Stimulated activated CD4-positive, alpha-beta T cell treated with anti-CD3 and anti-CD28 coated beads, Interleukin-1b, Interleukin-23, amount 100 ng/mL, for 1 hour (primary cell): ENCODE measurements at places on chromosomes 12 and 14.

DNA sequence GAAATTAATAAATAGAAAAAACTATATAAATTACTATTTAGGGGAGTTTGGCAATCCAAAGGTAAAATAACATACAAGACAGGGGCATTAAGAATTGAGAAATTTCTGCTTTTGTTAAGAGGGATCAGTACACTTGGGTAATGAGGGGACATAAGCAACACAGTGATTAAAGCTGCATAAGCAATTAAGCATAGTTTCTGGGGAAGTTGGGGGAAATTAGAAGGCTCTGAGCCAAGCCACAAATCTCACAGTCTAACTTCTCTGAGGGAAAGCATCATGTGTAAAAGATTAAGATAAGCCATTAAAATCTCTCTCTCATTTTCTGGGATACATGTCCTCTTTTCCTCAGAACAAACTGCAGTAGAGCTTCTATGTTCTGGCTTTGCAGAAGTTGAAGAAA is 533.9 kb upstream of the LRFN5 start:
- no peak for DNase-seq

DNA sequence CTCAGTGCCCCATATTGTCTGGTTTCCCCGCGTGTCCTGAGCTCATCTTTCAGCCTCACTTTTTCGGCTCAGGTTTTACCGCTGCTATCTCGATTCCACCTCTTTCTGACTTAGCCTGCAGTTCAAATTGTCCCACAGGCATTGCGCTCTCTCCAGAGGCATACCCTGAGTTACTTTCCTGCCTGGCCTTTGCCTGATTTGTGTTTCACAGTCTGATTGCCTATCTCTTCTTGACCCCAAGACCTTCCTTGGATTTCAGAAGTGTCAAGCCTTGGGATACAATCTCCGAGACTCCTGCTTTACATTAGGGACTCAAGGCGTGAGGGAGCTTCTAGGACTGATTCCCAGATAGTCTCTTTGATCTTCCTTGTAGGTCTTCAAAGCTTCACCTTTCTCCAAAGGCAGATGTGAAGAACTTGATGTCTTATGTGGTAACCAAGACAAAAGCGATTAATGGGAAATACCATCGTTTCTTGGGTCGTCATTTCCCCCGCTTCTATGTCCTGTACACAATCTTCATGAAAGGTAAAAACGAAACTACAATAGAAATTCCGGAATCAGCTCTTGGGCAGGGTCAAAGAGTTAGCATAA is 629 bp downstream of the LETMD1 start:
- no peak for DNase-seq

DNA sequence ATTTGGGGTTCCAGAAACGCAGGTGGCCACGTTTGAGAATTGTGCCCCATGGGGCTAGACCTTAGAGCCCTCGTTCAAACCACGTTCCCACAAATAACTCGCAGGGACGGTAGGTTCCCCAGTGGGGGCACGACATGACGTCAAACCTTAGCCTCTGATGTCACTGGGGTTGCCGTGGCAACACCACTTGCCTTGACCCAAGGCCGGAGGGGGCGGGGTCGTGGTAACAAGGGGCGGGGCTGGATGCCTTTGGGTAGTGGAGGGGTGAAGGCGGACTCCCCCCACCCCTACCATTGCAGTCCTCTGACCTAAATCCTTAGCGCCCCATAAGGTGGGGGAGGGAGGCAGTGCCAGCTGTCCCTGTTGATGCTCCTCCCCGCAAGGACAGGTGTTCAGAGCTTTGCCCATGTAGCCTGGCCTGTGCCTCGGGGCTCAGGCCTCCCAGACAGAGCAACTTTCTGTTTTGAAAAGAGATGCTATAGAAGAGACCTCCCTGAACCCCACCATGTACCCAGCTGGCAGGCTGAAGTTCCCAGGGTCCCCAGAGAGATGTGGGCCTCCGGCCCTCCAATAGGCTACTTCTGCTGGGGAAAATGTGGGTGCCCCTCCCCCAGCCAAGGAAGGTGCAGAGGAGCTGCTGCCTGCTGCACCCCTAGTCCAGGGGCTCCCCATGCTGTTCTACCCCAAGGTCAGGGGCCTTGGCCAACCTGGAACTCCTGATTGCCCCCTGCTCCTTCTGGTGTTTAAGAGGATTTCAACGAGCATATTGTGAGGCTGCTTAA is 1.9 kb downstream of the FAM222A start:
- no peak for DNase-seq

DNA sequence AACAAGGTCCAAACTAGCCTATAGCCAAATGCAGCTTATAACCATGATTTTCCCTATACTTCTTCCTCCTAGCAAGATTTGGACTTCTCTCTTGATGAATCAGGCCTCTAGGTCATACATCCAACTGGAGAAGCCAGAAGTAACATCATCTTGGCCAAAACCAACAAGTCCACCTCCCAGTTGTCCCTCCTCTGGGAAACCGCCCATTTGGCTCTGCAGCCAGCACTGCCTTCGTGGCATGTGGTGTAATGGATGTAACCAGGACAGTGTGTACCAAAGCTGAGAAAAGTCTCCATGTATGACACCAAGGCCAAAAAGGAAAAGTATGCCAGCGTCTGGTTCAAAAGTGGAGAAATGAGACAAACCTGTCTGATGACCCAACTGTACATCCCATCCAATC is 59.3 kb upstream of the VASH1 start:
- DNase-seq: no peak
